T-cell (primary cell): ENCODE measurements at places on chromosomes 11 and 22. TPM values are rescaled to one million over a fixed set of nuclear protein-coding genes. Genes with fewer than 3 reads are reported as not detected.

The GAS2 gene
- total RNA-seq = 2.6 TPM

DNA sequence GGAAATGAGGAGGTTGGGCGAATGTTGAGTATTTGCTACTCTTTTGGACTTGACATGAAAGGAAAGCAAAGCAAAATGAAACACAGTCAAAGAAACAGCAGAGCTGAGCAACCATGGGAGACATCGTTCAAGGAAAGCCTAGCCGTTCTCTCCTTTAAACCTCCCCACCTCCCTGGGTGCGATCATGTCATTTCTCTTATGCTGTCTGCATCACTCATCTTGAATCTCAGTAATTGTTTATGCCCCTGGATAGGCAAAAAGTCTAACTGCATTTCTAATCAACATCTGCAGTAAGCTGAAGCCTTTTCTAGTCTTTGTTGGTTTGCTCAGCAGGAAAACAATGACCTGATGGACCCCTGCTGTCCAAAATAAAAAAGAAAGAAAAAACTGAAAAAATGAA, 107.0 kb downstream of the MSANTD4 start:
- no peak for DNase-seq

DNA sequence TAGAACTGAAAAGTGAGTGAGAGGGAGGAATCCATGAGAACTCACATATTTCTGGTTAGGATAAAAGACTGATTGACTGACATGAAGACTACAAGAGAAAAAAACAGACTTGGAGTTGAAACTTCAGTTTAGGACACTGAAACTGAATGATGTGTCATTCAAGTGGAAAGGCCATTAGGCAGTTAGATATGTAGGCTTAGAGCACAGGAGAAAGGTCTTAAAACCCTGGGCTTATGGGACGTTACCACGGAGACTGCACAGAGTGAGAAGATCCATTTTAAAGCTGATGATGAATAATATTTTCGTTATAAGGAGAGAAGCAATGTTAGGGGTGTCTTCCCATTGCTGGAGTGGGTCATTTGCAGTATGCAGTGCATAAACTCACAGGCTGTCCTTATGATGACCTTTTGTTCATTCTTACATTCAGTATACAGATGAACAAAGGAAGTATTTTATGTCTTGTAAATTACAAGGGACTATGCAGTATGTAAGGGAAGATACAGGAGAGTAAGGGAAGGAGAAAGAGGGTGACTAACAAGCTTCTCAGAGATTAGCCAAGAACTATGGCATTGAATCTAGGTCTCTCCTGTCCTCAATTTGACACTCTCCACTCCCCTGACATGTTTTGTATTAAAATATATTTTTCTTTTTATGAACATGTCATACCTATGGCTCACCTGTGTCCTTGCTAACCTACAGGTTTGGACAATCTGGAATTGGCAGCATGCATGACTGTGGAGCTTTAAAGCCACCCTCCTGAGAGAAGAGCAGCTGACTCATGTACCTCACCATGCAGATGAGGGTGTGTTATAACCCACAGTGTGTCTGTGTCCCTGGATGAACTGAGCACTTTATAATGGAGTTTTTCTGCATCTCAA, 63.7 kb downstream of the MAML2 start:
- DNase-seq = no peak

GRCh38 chr11:3042496-3043314, 14.5 kb downstream of the CARS1 start:
- no peak for DNase-seq

The OR2AT4 gene
- total RNA-seq = not detected

- peak; percentile 11 for DNase-seq
Measured at GRCh38 chr22:35540595-35541253, at the start of gene RASD2. TSS of gene RASD2 (plus strand) at chr22:35540831. CDS start at chr22:35546810, 5,979 bp downstream.

The OTOG gene
- not detected for total RNA-seq

- DNase-seq = no peak
Measured at GRCh38 chr11:112588252-112588694, 327.6 kb upstream of the PLET1 start.

GRCh38 chr22:43276321-43276720, 66.9 kb downstream of the SCUBE1 start:
- no peak for DNase-seq

The USP2 gene
- 3.2 TPM for total RNA-seq

DNA sequence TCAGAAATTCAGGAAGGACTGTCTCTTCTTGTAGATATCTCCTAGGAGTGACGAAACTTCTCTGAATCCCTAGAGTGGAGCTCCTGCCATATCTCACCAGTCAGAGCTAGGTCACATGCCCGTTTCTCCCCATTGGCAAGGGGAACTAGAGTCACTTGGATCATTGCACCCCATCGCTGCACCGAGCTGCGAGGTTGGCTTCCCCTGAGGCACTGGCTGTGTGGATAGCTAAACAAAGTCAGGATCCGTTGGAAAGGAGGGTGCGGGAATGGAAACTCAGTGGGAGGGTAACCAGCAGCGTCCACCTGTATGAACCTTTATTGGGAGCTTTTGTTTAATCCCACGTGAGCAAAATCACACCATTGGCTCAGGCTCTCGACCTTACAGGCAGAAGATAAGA, 283.8 kb downstream of the BRD1 start:
- DNase-seq = no peak

The P4HA3 gene
- total RNA-seq = not detected

GRCh38 chr11:128789497-128790150, 77.5 kb downstream of the KCNJ1 start:
- DNase-seq = no peak

DNA sequence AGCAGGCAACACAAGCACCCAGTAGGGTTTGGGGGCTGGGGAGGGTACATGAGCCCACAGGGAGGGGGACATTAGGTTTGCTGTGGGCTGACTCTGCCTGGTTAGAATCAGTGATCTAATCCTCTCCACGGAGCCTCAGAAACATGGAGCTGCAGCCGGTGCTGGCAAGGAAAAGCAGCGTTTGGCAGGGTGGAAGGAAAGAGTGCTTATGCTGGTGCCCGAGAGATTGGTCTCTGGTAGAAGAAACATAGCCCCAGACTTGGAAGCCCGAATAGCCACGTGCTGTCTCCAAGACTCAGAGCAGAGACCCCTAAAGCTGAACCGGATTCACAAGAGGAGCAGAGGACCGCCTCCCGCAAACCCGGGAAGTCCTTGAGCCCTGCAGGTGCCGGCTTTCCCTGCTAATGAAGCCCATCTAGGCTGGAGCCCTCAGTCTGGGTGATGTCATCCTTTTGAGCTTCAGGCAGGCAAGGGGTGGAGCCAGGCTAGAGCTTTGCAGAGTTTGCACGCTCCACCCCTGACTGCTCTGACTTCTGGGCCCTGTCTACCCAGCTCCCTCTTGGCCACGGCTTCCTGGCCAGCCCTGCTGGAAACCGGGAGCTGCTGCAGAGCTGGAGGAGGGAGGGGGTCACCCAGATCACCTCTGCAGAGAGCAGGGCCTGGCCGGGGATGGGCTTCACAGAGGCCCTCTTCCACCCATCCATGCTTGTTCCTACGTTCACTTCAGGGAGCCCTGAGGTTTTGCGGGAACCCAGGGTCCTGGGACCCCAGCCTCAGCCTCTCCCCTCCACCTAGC, 35.0 kb upstream of the JAM3 start:
- no peak for DNase-seq

- no peak for DNase-seq
Measured at GRCh38 chr11:59285716-59286260, 72.9 kb upstream of the OR5AN1 start.

GRCh38 chr11:6695377-6695776, 12.2 kb upstream of the MRPL17 start:
- DNase-seq = no peak

DNA sequence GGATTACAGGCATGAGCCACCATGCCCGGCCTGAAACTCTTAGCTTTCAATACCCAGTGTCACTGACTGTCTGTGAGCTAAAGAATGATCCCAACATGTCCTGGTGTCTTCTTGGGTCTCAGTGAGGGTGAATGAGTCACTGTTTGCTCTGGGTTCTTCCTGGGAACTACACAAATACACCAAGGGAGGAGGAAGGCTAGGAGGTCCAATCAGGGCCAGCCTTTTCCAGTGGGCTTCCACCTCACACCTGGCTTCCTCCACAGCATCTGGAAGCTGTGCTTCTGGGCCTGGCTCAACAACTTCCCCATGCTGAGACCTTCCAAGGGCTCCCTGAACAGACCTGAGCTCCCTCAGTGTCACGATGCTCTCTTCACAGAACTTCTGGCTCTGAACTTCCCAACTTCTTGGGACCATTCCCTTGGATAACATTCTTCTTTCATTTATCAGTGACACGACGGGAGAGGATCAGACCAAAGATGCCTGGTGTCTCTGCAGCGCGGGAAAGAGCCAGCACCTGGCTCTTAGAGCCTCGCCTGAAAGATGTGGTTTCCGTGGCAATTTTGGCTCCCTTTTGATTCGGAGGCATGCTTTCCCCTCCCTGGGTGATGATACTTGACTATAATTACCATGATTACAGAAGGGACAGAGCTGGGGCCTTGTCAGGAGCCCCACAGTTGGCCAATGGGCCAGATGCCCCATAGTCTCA, 22.3 kb upstream of the CHRM4 start:
- DNase-seq = peak; percentile 32

The FKBP2 gene
- 43.5 TPM for total RNA-seq

The HBG2 gene
- total RNA-seq = not detected

The EMID1 gene
- total RNA-seq = 0.32 TPM
